ENCODE measurements at places on chromosomes 3 and 15.

DNA sequence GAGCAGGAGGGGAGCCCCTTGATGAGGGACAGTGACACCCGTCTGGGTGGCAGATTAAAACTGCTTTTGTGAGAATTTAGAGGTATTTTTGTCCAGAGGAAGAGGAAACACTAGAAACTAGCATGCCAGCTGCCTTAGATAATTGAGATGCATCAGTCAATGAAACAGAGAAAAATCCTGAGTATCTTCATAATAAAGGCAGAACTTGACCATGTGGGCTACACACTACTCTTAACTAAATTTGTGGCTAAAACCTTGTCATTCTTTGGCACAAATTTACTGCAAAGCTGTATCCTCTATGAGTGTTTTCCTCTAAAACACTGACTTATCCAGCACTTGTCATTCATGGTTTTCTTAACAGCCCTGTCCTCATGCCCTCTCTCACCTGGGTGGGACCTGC is 259.7 kb upstream of the TPM1 start:
- no peak for DNase-seq

GRCh38 chr3:47385007-47385406 is 4.2 kb downstream of the PTPN23 start:
- DNase-seq = no peak

GRCh38 chr3:5136211-5136918 is 14.3 kb downstream of the ARL8B start:
- DNase-seq = no peak

DNA sequence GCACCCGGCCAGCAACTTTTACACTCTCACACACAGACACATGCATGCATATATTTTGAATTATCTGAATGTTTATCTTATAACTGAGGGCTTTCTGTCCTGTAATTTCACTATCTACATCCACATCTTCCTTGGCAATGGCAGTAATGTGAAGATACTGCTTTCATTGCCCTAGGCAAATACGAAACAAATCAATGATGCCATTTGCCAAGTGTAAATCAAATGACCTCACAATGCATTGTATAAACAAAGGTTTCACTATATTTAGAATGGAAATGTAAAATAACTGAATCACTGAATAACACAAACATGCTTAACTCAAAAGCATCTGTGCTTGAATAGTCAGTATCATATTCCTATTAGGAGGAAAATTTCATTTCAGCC is 455.6 kb downstream of the TBL1XR1 start:
- no peak for DNase-seq

DNA sequence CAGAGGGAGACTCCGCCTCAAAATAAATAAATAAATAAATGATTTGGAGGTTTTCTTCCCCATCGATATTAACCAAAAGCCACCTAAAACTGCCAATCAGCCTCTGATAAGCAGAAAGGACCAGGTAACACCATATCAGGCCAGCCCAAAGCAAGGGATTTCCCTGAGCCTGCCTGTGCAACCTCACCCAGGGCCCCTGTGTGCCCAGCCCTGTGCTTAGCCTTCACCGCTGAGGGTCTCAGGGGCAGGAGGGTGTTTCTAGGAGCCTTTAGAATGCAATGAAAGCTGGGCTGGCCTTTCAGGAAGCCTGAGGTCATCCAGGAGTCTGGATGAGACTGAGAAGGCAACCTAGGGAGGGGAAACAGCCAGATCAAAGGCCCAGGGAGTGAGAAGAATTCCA is 35.4 kb downstream of the CYP11A1 start:
- no peak for DNase-seq

- no peak for DNase-seq
Observed at GRCh38 chr3:31093606-31094005, 199.1 kb upstream of the GADL1 start.

- DNase-seq = no peak
Observed at GRCh38 chr3:48470286-48470685, 23.7 kb downstream of the ATRIP start.

- DNase-seq = no peak
Observed at GRCh38 chr3:105033081-105033480, 333.6 kb upstream of the ALCAM start.

DNA sequence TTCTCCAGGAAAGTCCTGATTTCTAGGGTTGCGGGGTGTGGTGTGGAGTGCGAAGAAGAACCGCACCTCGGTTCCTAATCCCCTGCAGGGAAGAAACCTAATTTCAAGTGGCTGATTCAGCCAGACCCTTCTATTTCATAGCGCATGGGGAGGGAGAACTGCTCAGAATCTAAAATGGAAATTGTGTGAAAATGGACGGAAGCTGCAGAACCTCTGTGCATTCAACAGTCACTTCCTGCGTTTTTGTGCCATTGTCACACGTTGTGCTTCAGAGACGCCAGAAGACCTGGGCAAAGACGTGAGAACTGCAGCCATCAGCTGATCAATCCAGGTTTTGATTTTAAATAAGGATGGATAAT is 1.2 kb downstream of the SIDT1 start:
- DNase-seq = no peak

DNA sequence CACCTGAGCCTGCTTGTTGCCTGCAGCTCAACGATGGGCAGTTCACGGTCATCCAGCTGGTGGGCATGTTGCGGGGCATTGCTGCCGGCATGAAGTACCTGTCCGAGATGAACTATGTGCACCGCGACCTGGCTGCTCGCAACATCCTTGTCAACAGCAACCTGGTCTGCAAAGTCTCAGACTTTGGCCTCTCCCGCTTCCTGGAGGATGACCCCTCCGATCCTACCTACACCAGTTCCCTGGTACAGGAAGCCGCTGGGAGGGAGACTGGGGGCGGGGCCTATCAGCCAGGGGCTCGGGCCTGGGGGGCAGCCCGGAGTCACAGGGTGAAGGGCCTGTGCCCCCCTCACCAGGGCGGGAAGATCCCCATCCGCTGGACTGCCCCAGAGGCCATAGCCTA is 18.8 kb downstream of the EPHB3 start:
- no peak for DNase-seq
